Stimulated activated CD4-positive, alpha-beta T cell treated with anti-CD3 and anti-CD28 coated beads, Interleukin-4, amount 100 ng/mL, for 4 hours (primary cell): ENCODE measurements at places on chromosomes 12 and 14.

- peak; percentile 52 for DNase-seq
Observed at GRCh38 chr14:22558221-22558913, 30.7 kb downstream of the DAD1 start.

- no peak for DNase-seq
Observed at GRCh38 chr12:11569716-11570115, 79.8 kb upstream of the ETV6 start.

- no peak for DNase-seq
Observed at GRCh38 chr12:47942614-47943225, 20.7 kb upstream of the TMEM106C start.

GRCh38 chr12:57514720-57515407 is 5.5 kb downstream of the DDIT3 start:
- no peak for DNase-seq

DNA sequence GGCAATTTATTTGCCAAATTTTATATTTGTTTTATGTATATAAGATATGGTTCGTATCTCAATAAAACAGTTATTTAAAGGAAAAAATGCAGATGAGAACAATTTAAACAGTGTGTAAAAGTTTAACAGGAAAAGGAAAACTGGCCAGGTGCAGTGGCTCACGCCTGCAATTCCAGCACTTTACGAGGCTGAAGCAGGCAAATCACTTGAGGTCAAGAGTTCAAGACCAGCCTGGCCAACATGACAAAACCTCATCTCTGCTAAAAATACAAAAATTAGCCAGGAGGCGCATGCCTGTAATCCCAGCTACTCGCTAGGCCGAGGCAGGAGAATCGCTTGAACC is 22.3 kb downstream of the G2E3 start:
- no peak for DNase-seq

DNA sequence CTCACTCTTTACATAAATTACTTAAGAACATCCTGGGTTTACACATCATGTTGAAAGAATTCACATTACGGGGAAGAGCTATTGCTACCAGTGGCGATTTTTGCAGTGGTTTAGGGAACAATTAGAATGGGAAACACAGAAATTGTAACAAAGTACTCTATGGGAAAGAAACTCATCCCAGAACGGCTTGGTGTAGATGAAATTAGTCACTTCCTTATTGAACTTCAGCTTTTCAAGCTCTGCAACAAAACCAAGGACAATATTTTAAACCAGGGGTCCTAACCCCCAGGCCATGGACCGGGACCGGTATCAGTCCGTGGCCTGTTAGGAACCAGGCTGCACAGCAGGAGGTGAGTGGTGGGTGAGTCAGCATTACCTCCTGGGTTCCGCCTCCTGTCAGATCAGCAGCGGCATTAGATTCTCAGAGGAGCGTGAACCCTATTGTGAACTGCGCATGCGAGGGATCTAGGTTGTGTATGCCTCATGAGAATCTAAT is 32.3 kb upstream of the FICD start:
- no peak for DNase-seq

DNA sequence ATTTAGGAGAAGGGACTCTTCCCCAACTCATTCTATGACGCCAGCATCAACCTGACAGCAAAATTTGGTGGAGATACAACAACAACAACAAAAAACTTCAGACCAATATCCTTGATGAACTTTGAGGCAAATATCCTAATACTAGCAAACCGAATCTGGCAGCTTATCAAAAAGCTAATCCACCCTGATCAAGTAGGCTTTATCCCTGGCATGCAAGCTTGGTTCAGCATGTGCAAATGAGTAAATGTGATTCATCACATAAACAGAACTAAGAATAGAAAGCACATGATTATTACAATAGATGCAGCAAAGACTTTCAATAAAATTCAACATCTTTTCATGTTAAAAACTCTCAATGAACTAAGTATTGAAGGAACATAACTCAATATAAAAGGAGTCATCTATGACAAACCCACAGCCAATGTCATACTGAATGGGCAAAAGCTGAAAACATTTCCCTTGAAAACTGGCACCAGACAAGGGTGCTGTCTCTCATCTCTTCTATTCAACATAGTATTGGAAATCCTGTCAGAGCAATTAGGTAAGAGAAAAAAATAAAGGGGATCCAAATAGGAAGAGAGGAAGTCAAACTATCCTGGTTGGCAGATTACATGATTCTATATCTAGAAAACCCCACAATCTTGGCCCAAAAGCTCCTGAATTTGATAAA is 233.3 kb downstream of the CCDC59 start:
- DNase-seq, result no peak

DNA sequence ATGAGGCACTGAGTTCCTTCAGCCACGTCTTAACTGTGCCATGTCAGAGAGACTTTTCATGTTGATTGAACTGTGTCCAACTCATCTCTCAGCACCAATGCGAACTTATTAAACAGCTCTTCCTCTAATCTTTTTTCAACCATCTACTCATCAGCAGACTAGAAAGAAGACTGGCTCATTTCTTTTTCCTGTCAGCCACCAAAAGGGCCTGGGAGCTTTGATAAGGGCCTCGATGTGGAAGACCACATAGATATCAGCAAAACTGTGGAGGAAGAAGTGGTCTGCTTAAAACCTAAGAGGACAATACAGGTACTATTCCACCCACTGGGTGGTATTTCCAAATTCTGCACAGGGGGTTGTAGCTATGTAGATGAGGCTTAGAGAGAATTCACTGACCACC is 3.6 kb upstream of the PLXNC1 start:
- no peak for DNase-seq

DNA sequence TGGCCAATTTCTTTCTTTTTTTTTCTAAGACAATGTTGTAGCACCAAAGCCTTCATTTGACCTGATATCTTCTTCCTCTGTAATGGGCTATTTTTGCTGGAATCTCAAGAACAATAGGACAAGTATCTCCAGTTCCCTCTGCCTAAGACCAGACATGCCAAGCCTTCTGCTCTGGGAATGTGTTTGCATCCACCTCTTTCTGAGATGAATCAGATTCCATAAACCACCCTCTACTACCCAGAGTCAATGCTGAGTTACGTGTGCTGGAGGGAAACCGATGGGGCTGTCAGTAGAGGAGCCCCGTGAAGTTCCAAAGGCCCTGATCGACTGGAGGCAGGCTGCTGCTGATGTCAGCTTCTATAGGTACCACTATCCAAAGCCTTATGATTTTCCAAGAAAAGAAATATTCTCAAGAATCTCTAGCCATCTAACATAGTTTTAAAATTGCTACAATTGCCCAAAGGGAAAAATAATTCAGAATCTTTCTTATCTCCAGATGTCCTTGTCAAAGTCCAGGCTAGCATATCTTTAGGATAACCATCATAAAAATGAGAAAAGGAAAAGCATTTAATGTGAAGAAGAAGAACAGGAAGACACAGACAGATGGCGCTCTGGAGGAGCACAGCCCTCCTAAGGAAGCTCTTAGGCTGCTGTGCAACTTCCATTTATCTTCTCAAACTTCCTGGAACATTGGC is 101.9 kb downstream of the SLC8A3 start:
- DNase-seq, result no peak

- no peak for DNase-seq
Observed at GRCh38 chr14:99698642-99699041, 14.5 kb downstream of the CYP46A1 start.

- no peak for DNase-seq
Observed at GRCh38 chr14:61482348-61483206, 161.2 kb downstream of the PRKCH start.

DNA sequence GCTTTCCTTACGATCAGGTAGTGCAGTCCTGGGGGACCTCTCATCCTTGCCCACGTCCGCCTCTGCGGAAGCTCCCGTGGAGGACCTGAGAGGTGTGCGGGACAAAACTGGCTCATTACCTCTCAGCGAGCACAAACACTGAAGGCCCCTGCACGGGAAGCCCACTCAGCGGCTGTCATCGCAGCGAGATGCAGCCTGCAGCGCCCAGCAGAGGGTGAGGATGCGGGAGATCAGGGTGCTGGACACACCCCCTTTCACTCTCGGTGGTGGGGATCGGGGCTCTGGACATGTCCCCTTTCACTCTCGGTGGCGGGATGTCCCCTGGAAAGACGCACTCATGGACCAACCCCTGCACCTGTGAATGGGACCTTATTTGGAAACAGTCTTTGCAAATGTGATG is 111.6 kb downstream of the PIWIL1 start:
- no peak for DNase-seq

GRCh38 chr12:122064025-122064777 is 14.4 kb upstream of the MLXIP start:
- DNase-seq, result peak; percentile 27

DNA sequence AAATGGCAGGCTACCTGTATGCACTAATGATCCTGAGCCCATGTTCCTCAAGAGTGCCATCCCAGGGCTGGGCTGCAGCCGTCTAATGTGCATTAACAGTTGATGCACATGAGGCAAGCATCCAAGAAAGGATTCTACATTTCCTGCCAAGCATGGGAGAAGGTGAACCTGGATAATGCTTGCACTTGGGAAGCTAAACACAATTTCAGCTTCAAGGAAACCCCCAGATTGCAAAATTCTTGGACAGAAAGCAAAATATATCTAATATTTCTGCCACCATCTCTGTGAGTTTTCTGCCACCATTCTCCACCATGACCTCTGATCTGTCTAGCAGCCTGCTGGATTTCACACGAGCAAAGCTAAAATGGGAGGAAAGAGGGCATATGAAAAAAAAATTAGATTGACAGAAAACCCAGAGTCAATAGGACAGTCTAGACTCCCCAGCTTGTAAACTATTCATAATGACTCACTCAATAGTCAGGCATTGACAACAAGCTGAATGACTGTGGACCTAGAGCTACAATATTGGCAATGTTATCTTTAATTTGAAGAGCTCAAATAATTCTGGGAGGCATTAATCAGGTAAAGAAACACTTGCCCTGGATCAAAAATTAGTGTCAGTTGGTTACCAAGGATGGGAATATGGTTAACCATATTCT is 91.9 kb upstream of the BCL2L14 start:
- DNase-seq, result no peak

GRCh38 chr12:53695152-53696145 is 19.6 kb upstream of the ATP5MC2 start:
- peak; percentile 43 for DNase-seq

GRCh38 chr12:11668611-11669010 is 19.1 kb downstream of the ETV6 start:
- DNase-seq, result no peak
